Breast epithelium (tissue), 4 donors: ENCODE measurements at places on chromosomes 1 and 21. TPM values are rescaled to one million over a fixed set of nuclear protein-coding genes. Genes with fewer than 3 reads are reported as not detected.
A peak's percentile ranks its signal among the peaks of the same experiment; 100 is the strongest.

The DNAI4 gene
- total RNA-seq = 24.3 TPM

DNA sequence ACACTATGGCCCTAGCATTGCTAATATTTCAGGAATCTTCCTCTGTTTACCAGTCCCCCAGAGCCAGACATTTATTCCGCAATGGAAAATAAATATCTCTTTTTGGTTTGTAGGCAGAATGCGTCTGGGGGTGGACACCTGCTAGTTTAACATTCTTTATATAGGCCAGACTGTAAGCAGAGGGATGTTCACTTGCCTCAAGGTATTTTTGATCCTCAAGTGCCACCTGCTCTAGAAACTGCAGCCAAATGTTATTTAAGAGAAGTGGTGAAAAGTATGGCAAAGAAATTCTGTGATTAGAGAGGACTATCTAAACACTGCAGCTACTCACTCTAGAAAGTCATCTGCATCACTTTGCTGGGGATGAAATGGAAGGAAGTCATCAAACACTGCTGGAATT lies 164.7 kb downstream of the NEGR1 start:
- DNase-seq = no peak
- no peak overlapping the region for H3K27ac ChIP-seq
- no peaks in the 10 kb centered on the region for H3K36me3 ChIP-seq
- no peak overlapping the region for H3K4me3 ChIP-seq
- H3K27me3 ChIP-seq = no peaks in the 10 kb centered on the region

DNA sequence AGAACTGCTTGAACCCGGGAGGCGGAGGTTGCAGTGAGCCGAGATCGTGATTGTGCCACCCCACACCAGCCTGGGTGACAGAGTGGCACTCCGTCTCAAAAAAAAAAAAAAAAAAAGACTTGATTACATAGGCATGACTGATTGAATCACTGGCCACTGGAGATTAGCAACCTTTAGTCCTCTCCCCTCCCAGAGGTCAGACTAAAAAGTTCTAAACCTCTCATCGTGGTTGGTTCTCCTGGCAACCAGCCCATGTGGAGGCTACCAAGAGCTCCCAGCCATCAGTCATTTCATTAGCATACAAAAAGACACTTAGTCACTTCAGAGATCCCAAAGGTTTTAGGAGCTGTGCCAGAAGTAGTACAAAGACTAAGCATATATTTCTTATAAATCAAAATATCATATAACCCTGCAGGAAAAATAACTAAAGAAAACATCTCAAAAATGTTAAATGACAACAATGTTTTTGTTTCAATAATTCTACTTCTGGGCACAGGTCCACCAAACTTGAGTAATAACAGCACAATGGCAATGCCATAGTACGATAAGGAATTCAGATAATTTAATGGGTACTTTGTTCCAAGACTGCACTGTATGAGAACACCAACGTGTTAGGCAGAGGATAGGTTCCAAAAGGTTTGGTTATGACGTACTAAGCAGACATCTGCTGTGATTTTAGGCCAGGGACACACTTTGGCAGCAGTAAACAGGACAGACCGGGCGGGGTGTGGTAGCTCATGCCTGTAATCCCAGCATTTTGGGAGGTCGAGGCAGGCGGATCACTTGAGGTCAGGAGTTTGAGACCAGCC lies 18.1 kb downstream of the USP48 start:
- DNase-seq = no peak
- H3K27ac ChIP-seq = peak overlapping the region; percentile 71
- no peak overlapping the region for H3K4me3 ChIP-seq
- no peaks in the 10 kb centered on the region for H3K4me1 ChIP-seq

DNA sequence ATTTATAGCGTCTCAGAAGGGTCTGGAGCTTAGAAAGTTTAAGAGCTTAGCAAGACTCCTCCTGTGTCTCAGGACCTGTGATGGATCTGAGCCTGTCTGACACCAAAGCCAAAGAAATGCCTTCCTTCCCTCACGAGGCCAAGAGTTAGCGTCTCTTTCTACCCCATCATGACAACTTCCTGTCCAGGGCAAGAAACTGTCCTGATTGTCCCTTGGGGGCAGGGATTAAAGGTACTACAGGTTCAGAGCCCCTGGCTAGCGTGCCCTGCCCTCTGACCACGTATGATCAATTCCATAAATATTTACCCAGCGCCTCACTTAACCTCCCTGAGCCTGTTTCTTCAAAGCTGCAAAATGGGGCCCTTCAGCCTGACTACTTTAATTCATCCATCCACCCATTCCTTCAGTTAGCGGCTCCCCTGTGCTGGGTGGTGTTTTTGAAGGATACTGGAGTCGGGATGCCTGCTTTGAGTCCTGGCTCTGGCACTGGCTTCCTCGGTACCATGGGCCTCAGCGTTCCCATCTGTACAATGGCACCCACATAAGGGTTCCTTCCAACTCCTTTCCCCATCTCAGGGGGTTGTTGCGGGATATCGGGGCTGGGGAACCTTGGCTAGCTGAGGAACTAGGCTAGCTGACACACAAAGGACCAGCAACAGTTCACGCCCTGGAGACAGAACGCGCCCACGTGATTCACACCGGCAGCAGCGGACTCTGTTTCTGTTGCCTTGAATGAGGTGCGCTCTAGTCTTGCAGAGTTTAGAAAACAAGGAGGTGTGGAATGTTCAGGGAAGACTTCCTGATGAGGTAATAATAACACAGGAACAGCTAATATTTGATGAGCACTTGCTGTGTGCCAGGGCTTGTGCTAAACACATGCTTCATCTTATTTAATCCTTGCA lies 23.0 kb upstream of the EPHA2 start:
- H3K36me3 ChIP-seq = no peaks in the 10 kb centered on the region
- DNase-seq = no peak
- H3K27me3 ChIP-seq = no peaks in the 10 kb centered on the region
- H3K27ac ChIP-seq = peak overlapping the region; percentile 52
- peaks cover 56% of the 10 kb centered on the region for H3K4me1 ChIP-seq

The EIF2D gene
- 68.6 TPM for total RNA-seq

- no peaks in the 10 kb centered on the region for H3K4me1 ChIP-seq
- H3K27ac ChIP-seq = no peak overlapping the region
- H3K36me3 ChIP-seq = no peaks in the 10 kb centered on the region
- no peak for DNase-seq
- no peak overlapping the region for H3K4me3 ChIP-seq
These were observed 19.1 kb upstream of the SPAG17 start for GRCh38 chr1:118204105-118204504.

- H3K36me3 ChIP-seq = no peaks in the 10 kb centered on the region
- no peak for DNase-seq
- no peaks in the 10 kb centered on the region for H3K27me3 ChIP-seq
- H3K4me3 ChIP-seq = no peak overlapping the region
These were observed 164.7 kb downstream of the LTN1 start for GRCh38 chr21:28828021-28828420.

The WNT2B gene
- 2.9 TPM for total RNA-seq

DNA sequence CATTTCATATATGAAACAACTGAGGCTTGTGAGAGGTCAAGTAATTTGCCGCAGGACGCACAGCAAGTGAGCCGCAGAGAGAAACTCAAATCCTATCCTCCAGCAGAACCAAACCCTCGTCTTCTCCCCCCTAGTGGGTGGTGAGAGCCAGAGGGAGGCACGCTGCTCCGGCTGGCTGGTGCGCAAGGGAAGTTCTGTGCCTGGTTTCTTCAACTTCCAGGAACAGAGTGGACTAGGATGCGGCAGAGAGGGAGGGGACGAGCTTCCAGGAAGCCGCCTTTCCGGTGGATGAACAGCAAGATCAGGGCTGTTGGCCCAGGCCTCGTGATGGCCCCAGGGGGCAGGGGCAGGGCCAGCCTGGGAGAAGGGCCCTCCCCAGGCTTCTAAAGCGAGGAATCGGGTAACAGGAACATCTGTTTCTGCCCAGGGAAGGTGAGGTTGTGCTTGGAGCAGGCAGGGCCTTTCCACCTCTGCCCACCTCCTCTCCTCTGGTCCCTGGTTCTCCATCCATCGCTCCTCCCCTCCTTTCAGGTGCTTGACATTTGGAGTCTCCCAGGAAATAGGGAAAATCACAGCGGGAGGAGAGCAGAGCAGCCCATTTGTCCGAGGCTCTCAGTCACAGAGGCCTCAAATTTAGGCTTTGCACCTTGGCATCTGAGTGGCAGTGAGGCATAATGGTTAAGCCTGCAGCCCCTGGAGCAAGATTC lies 16.8 kb upstream of the PDIK1L start:
- no peaks in the 10 kb centered on the region for H3K4me1 ChIP-seq
- H3K27me3 ChIP-seq = no peaks in the 10 kb centered on the region
- H3K27ac ChIP-seq = no peak overlapping the region
- no peak overlapping the region for H3K4me3 ChIP-seq
- no peak for DNase-seq

The KRTAP6-2 gene
- not detected for total RNA-seq

The ASPM gene
- total RNA-seq = 0.59 TPM

DNA sequence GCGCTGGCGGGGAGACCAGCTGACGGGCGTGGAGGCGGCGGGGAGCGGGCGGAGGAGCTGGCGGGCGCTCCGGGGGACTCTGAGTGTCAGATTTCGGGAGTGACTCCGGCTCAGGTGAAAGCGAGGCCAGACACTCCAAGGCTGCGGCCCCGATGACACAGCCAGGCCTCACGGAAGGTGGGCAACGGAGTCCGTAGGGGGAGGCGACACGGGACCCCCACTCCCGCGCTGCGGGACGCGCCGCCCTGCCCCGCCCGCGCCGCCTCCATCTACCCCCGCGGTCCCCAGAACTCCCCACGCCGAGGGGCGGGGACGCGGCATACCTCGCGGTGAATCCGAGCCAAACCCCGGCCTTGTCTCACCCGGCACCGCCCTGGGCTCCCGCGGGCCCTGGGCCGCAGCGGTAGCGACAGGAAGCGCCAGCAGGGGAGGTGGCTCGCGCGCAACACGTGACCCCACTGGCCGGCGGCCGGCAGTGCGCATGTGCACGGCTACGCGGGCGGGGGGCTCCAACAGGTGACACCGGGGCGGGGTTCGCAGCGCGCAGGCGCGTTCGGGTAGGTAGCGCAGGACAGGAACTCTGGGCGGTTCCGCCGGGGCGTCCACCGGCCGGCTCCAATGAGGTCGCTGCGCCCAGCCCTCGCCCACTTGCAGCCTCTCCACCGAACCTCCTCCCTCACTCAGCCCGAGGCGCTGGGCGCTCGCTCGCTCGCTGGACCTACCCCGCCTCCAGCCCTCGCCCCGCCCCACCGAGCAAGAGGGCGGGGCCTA lies at the start of gene CC2D1B:
Gene CC2D1B (minus strand): TSS at position 460 of the 771 bp plus-strand sequence. CDS start 1,585 bp downstream, outside the sequence.
- H3K4me3 ChIP-seq = peak within 1 kb of the TSS; percentile 87
- peak within 1 kb of the TSS; percentile 97 for H3K27ac ChIP-seq
- H3K27me3 ChIP-seq = no peaks in the 10 kb centered on the region
- H3K36me3 ChIP-seq = no peaks in the 10 kb centered on the region
- peak; percentile 99 for DNase-seq

- H3K27me3 ChIP-seq = no peaks in the 10 kb centered on the region
- no peak for DNase-seq
- no peaks in the 10 kb centered on the region for H3K36me3 ChIP-seq
- peak overlapping the region; percentile 88 for H3K27ac ChIP-seq
- no peak overlapping the region for H3K4me3 ChIP-seq
- H3K4me1 ChIP-seq = peaks cover 23% of the 10 kb centered on the region
These were observed 29.7 kb upstream of the EVA1B start for GRCh38 chr1:36352910-36353878.

DNA sequence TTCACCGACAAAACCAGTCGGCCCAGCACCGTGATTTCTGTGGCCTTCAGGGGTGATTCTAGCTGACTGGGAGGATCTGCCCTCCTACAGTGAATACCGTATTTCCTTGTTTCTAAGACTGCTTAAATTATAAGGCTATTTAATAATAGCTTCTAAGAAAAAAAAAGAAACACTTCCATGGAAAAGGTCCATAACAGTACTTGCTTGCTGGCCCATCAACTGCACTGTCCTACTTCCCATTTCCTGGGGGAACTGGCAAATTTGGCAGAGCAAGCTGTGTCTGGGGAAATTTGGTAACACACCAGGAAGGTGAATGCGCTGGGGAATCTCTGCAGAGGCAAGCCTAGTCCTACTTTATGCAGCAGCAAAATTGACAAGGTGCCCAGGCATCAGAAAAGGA lies 214.0 kb downstream of the ZNF326 start:
- H3K4me1 ChIP-seq = no peaks in the 10 kb centered on the region
- DNase-seq = no peak
- H3K4me3 ChIP-seq = no peak overlapping the region

DNA sequence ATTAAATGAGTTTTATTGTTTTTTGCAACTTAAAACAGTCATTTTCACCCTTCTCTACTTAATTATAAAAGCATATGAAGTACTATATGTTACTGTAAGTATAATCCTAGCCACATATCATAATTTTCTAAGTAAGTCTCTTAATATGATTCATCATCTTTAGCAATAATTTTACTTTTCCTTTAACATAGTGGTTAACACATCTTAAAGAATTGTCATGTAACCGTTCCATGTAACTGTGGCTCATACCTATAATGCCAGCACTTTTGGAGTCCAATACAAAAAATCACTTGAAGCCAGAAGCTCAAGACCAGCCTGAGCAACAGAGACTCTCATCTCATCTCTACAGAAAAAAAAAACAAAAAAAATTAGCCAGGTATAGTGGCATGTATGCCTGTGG lies 260.6 kb upstream of the DUSP10 start:
- no peaks in the 10 kb centered on the region for H3K4me1 ChIP-seq
- H3K36me3 ChIP-seq = no peaks in the 10 kb centered on the region
- H3K27me3 ChIP-seq = no peaks in the 10 kb centered on the region
- DNase-seq = no peak
- no peak overlapping the region for H3K4me3 ChIP-seq

The CROCC gene
- 43.9 TPM for total RNA-seq

GRCh38 chr1:5574641-5575040 lies 417.6 kb downstream of the NPHP4 start:
- no peak overlapping the region for H3K27ac ChIP-seq
- no peak for DNase-seq
- H3K36me3 ChIP-seq = no peaks in the 10 kb centered on the region
- no peaks in the 10 kb centered on the region for H3K4me1 ChIP-seq
- H3K27me3 ChIP-seq = peaks cover 6% of the 10 kb centered on the region
- no peak overlapping the region for H3K4me3 ChIP-seq

GRCh38 chr1:113226148-113226547 lies 153.2 kb downstream of the LRIG2 start:
- H3K27ac ChIP-seq = no peak overlapping the region
- no peak overlapping the region for H3K4me3 ChIP-seq
- no peaks in the 10 kb centered on the region for H3K36me3 ChIP-seq
- H3K27me3 ChIP-seq = no peaks in the 10 kb centered on the region
- no peak for DNase-seq

DNA sequence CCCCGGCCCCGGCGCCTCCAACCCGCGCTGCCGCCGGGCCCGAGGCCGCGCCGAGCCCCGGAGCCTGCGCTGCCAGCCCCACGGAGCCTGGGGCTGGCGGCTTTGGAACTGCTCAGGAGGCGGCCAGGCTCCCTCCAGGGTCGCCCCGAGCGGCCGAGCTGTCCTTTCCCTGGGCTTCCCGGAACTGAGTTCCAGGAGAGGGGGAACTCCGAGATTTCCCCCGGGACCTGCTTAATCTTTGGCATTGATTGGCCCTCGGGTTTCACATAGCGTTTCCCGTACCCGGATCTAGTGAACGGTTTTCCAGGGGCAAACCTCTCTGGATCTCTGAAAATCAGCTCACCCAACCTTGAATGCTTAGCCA lies 504 bp downstream of the H6PD start:
- H3K4me3 ChIP-seq = peak overlapping the region; percentile 57
- no peaks in the 10 kb centered on the region for H3K27me3 ChIP-seq
- peak overlapping the region; percentile 90 for H3K27ac ChIP-seq
- H3K36me3 ChIP-seq = no peaks in the 10 kb centered on the region
- DNase-seq = no peak
- peaks cover 7% of the 10 kb centered on the region for H3K4me1 ChIP-seq
